Activated T-helper 2 cell treated with anti-CD3 and anti-CD28 coated beads, Interferon-gamma antibody, Interleukin-2, Interleukin-4, amounts not matched to agents 10 μg/mL and 5 μg/mL and 100 μg/mL, durations not matched to agents 14 hours and 24 hours and 36 hours (primary cell): ENCODE measurements at places on chromosomes 5 and 9. TPM values are rescaled to one million over a fixed set of nuclear protein-coding genes. Genes with fewer than 3 reads are reported as not detected.

- no peak for DNase-seq
Observed at GRCh38 chr9:124863371-124863871, 1.5 kb downstream of the ARPC5L start.

GRCh38 chr5:44387406-44387805, 1.8 kb downstream of the FGF10 start:
- DNase-seq, result no peak

The SLCO6A1 gene
- not detected in 2 replicates for total RNA-seq

The WNT8A gene
- not detected in 2 replicates for total RNA-seq

The DRD1 gene
- not detected in 2 replicates for total RNA-seq

GRCh38 chr5:54900984-54901725, 84.2 kb downstream of the ESM1 start:
- DNase-seq, result no peak

DNA sequence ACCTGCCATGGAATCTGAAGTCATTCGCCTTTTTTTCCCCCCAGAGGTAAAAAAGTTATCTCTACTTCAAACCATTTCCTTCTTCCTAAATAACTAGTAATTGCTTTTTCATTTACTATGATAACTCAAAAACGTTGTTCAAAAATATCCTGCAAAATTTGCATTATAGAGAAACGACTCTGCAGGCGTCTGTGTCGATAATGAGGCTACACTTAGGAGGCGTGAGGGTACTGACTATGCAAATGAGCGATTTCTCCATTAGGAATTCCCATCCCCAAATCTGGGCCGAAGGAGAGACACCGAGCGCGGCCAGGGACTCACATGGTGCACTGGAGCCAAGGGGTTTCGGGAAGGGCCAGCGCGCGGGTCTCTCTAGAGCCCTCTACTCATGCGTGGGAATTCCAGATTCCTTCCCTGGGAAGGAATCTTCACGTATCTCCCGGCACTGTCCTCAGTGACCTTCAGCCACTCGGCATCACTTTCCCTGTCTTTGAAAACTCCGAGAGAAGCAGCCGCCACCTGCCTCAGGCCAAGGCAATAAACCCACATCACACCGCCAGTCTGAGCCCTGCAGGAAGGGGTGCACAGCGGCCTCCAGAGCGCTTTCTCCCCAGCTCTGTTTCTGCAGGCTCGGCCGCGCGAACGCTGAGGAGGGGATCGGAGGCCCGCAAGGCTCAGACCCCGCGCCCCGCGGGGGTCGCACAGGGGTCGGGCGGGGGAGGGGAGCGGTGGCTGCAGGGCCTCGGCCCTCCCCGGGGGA, 718 bp upstream of the DENND4C start:
- peak; percentile 58 for DNase-seq

DNA sequence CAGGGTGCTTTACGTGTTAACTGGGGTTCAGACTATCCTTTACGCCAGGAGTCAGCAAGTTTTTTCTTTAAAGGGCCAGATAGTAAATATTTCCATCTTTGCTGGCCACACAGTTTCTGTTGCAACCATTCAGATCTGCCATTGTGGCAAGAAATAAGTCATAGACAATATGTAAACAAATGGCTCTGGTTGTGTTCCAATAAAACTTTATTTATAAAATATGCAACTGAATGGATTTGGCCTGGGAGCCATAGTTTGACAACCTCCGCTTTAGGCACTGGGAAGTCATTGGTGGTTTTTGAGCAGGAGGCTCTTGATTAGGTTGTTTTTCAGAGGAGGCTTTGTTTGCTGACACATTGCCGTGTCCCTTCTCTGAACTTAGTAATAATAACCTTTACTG, 90.7 kb downstream of the INSYN2B start:
- no peak for DNase-seq

The CDH9 gene
- total RNA-seq, result not detected in 2 replicates

DNA sequence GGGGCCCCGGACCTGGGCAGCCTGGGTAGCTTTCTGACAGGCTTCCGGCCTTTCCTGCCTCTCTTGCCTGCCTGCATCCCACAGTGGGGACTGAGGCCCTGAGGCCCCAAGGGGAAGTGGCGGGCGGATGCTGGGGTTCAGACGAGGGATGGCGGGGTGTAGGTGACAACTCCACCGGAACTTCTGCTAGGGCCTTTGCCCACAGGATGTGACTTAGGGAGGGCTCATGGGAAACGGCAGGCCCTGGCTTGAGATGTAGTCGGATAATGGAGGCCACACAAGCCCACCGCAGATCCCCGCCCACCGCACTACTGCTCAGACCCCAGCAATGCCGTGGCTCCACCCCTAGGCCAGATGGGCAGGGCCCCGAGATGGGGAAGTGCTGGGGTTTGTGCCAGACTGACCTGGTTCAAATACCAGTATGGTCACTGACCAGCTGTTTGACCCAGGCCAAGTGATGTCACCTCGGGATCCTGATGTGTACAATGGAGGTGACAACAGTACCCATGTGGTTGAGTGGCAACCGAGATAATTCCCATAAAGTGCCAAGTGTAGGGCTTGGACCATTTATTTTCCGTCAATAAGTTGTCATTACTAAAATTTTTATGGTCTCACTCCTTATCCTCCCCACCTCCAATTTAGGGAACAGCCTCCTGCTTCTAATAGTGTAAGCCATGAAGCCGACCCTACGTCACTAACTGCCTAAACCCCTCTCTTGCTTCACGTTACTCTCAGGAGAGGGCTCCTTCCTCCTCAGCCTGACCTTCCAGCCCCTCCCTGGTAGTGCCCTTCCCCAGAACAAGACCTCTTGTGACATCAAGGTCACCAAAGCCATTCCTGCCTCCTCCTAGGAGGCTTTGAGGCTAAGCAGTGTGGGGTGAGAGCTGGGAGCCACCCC, 2.5 kb upstream of the CDK9 start:
- peak; percentile 76 for DNase-seq

DNA sequence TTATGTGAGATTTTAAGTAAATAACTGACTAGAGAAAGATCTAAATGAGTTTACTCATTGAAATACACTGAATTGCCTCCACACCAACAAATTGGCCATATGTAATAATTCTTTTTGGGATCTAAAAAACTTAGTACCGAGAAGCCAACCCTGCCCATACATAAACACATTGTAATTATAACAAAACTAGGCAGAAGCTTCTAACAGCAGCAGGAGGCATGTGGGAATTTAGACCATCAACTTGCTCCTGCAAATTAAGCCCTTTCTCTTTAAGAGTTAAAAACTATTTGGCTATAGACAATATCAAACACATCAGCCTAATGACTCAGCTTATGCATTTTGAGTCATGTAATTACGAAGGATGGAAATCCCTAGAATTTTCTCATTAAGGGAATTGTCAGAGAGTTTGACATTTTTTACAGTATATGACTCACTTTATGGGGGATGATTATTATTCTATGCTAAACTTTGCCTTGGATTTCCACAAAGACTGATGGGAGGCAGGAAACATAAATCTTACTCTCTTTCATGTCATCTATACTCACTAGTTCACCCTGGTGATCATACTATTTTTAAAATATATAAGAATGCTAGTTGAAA, 1.0 kb downstream of the IL7R start:
- no peak for DNase-seq

The FCN1 gene
- not detected in 2 replicates for total RNA-seq

- no peak for DNase-seq
Observed at GRCh38 chr9:36911601-36912412, 122.3 kb downstream of the PAX5 start.

The RELL2 gene
- total RNA-seq, result 15.9 and 16.1 TPM in 2 replicates

The TOR4A gene
- 17.2 and 17.5 TPM in 2 replicates for total RNA-seq

- no peak for DNase-seq
Observed at GRCh38 chr9:124980431-124980830, 39.5 kb upstream of the GOLGA1 start.

DNA sequence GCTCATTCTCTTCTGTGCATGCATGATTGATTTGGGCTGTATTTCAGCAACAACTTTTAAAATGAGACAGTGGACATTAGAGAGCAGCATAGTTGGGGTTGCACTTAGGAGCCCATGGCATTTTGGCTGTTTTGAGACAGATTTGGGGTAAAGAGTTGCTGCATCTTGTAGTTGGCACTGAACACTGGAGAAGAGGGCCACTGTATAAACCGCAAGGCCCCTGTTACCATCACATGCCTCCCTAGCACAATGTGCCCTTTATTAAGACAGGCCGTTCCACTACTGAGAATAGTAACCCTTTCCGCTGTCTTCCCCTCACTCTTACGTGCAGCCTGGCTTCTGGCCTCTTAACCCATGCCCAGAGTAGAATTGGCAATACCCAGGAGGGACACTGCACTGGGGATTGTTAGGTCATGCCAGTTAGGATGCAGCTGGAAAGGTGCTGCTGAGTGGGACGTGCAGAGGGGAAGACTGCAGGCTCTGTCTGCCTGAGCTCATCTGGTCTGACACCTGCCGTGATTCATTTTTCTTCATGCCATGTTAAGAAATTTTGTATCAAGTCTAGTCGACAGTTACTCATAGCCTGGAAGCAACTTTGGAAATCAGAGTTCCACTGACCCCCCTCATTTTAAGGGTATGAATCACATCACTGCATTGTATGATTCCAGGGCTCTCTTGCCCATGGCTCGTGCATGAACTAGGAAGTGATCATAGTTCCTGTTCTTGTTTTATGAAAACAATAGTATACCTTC, 146.9 kb upstream of the DMRT1 start:
- DNase-seq, result no peak

GRCh38 chr5:62682059-62682458, 103.4 kb downstream of the LRRC70 start:
- no peak for DNase-seq

- DNase-seq, result no peak
Observed at GRCh38 chr5:89156226-89156625, 273.2 kb upstream of the MEF2C start.

DNA sequence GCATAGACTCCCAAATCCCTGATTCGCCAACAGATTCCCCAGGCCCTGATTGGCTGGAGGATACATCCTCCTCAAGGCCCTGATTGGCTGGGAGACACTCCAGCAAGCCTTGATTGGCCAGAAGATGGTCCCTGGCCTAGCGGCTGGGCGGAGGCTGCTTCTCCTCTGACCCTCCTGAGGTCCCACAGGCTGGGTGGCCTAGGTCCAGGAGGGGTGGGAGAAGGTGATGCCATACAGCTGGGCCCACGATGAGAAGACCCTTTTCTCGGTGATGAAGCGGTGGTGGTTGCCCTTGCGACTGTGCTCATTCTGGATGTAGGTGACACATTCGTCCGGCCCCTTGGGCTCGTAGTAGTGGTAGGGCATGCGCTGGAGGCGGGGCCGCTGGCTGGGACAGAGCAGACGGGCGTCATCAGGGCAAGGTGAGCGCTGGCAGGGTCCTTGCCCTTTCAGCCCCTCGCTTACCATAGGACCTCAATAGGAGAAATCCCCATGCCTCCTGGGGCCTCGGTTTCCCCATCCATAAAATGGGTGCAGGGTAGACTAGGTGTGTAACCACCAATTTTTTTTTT, 9.0 kb upstream of the AK1 start:
- no peak for DNase-seq

GRCh38 chr5:103942587-103943186, 380.1 kb upstream of the NUDT12 start:
- DNase-seq, result no peak

- DNase-seq, result no peak
Observed at GRCh38 chr9:87581949-87582637, 84.4 kb downstream of the DAPK1 start.

DNA sequence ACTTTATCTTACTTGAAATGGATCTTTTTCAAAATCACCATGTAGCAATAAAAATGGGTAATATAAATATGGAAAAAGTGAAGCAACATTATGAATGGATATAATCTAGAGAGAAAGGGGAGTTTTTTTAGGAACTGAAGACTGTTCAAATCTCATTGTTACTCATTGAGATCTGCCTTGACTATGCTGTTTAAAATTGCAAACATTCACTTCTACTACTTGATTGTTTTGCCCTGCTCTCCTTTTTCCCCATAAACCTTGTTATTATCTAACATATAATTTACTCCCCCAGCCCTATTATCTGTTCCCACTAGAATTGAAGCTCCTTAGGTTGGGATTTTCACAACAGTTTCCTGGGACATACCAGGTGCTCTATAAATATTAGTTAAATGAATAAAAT, 22.0 kb downstream of the PAM start:
- no peak for DNase-seq

- no peak for DNase-seq
Observed at GRCh38 chr5:111486055-111486454, 26.3 kb downstream of the STARD4 start.

GRCh38 chr5:144831650-144832049, 661.0 kb downstream of the KCTD16 start:
- no peak for DNase-seq

The PCDHGC4 gene
- not detected in 2 replicates for total RNA-seq

DNA sequence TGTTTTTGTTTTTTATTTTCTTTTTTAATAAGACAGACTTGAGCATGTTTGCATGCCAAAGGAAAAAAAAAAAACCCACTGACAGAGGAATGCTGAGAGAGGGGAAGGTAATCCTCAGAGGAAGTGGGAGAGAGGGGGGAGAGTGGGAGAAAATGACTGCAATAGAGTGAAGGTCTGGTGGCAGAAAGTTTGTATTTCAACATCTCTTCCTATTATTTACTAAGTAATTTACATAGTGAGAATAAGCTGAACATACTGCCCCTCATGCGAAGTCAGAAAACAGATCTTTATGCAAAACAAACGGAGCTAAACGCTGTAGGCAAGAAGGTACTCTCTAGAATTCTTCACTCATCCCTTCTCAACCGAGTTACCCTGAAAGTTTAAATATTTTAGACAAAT, 45.0 kb downstream of the ELL2 start:
- DNase-seq, result no peak

- DNase-seq, result no peak
Observed at GRCh38 chr5:77180167-77181081, 30.1 kb upstream of the PDE8B start.

- no peak for DNase-seq
Observed at GRCh38 chr9:70773579-70773978, 347.8 kb downstream of the TRPM3 start.

The ANKRD31 gene
- 0.11 and 0.28 TPM in 2 replicates for total RNA-seq

DNA sequence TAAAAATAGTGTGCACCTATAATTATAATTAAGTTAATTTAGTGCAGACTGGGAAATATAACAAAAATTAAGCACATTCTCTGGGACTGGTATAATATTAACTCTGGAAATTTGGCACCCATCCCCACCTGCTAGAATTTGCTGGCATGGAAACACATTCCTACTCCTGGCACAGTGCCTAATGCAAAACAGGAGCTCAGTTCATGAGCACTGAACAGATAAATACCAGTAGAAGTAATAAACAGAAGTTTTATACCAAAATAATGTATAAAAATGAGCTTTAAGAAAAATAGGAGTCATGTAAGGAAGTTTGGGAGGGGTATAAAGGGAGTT, 23.7 kb upstream of the NPR3 start:
- no peak for DNase-seq

DNA sequence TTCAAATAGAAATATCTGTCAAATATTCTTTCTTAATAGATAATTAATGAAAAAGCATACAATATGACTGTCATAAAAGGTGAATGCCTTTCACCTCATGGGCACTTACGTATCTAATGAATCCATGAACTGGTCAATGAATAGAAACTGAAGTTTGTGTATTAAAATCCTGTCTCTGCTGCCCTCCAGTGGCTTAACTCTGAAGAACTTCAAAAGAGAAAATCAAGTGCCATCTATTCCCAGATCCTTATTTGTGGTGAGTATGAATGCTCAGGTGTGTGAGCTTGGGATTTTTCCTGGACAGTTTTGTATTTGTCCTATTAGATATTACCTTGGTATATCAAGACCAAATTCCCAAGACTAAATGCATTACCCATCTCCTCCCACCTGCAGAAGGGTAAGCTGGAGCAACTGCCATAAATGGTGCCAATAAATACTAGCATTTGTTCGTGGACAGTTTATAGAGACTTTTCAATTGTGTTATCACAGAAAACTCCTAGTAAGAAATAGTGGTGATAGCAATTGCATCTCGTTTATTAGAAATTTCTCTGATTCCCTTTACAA, 44.0 kb upstream of the SVEP1 start:
- no peak for DNase-seq
